ENCODE measurements at places on chromosomes 4 and X.
A peak's percentile ranks its signal among the peaks of the same experiment; 100 is the strongest.

DNA sequence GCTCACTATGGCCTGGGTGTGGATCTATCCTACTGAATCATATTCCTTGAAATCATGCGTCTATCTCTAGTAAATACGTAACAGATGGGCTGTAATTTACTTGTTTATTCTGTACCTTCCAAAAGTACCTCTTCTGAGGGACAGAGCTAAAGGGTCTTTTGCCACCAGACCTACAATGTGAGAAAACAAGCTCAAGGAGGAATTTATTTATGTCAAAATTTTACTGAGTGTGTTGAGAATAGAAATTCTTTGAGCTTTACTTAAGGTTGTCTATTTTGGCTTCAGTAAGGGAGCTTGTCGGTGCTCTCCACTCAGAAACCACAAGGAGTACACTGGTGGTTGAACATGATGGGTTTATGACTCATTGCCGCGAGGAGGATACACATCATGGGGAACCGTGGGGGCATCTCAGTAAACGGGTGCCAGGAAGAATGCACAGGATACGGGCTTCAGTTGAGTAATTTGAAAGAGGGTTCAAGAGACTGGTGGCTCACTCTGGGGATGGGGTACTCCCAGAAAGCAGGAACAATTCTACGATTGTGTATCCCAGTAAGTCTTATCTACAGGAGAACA lies 3.0 kb downstream of the ANK2 start:
- no peak for DNase-seq

- no peak for DNase-seq
These were observed 942.3 kb upstream of the PRKX start for GRCh38 chrX:4655743-4656142.

DNA sequence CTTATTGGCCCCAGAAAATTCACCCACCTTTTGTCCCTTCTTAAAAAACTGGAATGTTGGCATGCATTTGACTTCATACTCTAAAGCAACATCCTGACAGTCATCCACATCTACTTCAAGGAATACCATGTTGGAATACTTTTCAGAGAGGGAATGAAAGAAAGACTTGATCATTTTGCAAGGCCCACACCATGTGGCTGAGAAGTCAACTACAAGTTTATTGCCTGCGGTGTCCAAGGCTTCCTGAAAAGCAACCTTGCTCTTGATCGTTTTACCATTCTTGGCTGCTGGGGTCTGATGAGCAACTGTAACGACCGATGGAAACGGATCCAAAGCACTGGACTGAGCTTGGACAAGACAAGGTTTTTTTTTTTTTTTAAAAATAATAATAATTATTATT lies 9.3 kb downstream of the SEPTIN11 start:
- DNase-seq, result no peak

- DNase-seq, result peak; percentile 10
These were observed at the start of gene EREG for GRCh38 chr4:74364652-74365491. Gene EREG (plus strand): TSS chr4:74365145. CDS start chr4:74365309, 164 bp downstream.

- DNase-seq, result no peak
These were observed 10.0 kb upstream of the PPA2 start for GRCh38 chr4:105483840-105484239.

DNA sequence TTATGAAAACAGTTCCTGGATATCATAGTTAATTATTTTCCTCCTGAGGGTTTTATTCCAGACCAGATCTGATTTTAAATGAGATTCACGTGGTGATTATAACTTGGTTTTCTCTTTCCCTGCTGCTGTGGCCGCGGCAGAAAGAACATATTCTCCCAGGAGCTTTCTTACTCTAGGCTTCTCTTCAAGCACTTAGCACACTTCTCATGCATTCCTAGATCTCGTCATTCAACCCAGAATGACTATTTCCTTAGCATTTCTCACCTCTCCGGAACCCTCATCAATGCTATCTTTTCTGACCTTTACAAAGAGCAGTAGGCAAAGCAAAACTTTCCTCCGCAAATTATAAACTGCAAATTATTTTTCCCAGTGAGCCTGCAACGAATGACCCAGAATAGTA lies 122.9 kb downstream of the GPAT3 start:
- no peak for DNase-seq

- DNase-seq, result no peak
These were observed 1.2 kb upstream of the MID1IP1 start for GRCh38 chrX:38799995-38800580.

DNA sequence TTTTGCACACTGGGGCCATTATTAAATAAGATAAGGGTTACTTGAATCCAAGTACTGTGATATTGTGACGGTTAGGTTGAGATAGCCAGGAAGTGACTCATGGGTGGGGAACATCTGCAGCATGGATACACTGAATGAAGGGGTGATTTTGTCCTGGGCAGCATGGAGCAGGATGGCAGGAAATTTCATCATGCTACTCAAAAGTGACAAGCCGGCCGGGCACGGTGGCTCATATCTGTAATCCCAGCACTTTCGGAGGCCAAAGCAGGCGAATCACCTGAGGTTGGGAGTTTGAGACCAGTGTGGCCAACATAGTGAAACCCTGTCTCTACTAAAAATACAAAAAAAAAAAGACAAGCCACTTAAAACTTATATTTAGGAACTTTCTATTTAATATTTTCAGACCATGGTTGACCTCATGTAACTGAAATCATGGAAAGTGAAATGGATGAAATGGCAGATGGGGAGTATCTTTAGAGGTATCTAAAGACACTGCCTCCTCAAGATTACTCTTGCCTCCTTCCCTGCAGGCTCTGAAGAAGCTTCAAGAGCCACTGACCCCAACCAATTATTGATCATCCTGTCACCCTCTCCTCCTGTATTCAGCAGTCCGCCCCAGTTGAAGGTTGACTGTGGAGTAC lies 3.9 kb upstream of the TRIM60 start:
- DNase-seq, result no peak

- no peak for DNase-seq
These were observed 52.1 kb downstream of the VSIG4 start for GRCh38 chrX:65987811-65988210.

DNA sequence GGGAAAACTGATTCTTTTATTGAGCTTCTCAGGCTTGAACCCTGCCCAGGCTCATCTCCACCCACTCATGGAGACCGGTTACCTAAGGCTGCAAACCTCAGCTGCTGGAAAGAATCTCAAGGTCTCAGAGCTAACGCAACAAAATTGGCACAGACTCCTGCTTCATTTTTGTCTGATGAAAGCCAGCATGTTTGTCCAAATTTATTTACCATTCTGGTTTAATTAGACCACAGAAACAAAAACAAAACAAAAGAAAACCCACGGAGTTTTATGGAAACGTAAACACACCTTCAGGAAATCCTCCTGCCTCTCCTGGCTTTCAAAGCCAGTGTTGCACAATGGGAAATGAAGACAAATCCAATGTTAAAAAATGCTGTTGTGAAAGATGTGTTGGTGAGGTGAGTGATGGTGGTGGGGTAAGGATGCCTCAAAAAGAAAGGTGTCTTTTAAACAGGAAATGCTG lies 56.4 kb upstream of the PDLIM3 start:
- DNase-seq, result no peak

DNA sequence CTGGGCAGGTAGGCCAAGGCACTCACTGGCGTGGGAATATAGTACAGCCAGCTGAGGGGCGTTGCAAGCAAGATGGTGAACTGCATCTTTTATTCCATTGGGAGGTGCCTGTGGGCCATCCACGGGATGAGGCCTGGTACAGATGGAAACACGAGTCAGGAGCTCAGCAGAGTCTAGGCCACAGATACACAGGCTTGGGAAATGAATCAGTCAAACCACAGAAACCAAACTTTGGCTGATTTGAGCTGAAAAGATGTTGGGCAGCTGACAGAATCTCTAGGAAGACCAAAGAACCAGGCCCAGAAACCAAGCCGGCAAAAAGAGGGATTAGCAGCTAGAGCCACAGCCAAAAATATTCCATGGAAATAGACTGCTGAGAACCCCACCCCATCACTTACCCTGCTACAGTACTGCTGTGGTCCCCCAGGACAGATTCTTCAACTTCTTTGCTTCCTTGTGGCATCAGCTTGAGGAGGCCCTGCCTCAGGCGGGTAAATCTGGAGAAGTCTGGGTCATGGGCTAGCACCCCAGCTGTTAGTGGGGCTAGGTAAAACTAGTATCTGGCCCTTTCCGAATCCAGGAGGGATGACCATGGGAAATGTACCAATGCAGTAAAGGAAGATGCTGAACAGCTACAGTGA lies 75.4 kb downstream of the TMEM131L start:
- no peak for DNase-seq

DNA sequence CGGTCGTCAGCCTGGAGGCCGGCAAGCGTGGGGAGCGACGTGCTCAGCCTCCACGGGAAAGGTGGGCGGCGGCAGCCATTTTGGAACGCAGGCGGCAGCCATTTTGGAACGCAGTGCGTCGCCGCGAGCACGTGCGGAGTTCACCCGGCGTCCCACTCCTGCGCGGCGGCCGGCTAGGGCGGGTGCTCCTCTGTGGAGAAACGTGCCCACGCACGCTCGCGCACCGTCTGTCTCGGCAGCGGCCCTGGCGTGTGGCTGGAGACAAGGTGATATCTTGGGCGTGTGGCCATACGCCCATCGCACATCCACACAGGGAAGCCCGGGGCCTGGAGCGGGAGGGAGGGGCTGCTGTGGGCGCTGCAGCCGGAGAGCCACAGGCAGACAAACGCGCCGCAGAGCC lies 21.1 kb downstream of the CPLX1 start:
- DNase-seq, result no peak

GRCh38 chr4:150072906-150073714 lies 5.1 kb upstream of the DCLK2 start:
- no peak for DNase-seq

DNA sequence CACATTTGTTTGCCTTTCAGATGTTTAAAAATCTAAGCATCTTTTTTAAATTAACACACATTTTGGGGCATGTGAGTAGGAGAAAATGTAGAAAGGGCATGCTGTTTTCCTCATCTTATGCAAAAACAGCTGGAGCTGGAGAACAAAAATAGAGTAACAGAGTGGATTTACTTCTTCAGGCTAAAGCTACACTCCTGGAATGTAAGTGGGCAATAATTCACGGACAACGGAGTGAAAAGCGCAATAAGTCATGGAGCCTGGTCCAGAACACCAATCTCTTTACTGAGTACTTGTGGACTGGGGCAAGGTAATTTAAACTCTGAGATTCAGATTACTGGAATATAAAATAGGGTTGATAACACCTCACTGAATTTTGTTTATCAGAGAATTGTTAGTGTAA lies 1018.8 kb upstream of the HS3ST1 start:
- DNase-seq, result no peak

- peak; percentile 42 for DNase-seq
These were observed 56.9 kb upstream of the TADA2B start for GRCh38 chr4:6986072-6986780.

- DNase-seq, result peak; percentile 18
These were observed 69.0 kb downstream of the ATOH1 start for GRCh38 chr4:93897559-93897958.

DNA sequence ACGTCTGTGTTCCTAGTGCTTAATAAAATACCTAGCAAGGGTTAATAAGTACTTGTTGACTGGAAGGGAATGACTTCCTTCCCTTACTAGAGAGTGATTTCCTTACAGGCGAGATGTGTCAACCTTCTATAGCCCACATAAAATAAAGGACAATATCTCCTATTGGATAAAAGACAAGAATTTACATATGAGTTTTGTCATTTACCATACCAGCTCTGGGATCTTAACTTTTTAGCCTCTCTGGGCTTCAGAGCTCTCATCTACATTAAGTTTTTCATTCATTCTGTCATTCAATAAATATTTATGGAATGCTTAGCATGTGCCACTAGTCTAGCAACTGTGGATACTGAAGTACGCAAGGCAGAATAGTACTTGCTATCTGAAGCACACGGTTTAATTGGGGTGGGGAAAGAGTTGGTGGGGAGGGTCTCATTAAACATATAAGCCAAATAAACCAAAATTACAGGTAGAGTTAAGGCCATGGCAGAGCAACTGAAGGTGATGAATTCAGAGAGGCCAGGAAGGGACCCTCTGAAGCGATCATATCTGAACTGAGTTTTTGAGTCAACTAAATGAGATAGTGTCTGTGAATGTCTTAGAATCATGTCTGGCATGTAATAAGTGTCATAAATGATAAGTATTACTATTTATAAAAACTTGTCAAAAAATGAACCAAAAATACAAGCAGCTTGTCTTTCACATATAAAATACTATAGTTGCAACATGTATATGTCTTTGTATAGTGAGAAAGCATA lies 91.6 kb upstream of the BMP2K start:
- DNase-seq, result no peak

GRCh38 chr4:166421556-166422156 lies 548.6 kb downstream of the TLL1 start:
- DNase-seq, result no peak

GRCh38 chr4:74481891-74482609 lies 37.1 kb downstream of the AREG start:
- no peak for DNase-seq

- DNase-seq, result no peak
These were observed 128.7 kb downstream of the MID1IP1 start for GRCh38 chrX:38929966-38930421.

- no peak for DNase-seq
These were observed 54.4 kb downstream of the FAT1 start for GRCh38 chr4:186669159-186669731.

- DNase-seq, result no peak
These were observed 79.9 kb upstream of the PCDH18 start for GRCh38 chr4:137611998-137612700.

DNA sequence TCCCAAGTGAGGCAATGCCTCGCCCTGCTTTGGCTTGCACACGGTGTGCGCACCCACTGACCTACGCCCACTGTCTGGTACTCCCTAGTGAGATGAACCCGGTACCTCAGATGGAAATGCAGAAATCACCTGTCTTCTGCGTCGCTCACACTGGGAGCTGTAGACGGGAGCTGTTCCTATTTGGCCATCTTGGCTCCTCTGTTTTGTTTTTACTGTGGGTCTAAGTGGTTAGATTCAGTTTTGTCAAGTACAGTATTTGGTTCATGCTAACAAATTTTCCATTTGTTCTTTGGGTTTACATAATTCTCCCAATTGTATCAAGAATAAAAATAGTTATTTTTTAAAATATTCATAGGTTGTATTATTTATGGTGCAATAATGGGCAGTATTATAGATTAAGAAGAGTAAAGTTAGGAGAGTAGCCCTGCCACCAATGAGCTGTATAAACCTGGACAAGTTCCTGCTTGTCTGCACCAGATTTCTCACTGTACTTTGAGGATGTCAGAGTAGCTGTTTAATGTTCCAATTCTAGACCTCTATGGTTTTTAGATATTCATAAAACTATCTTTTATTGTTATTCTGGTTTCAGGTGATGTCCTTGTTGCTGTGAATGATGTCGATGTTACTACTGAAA lies 23.4 kb downstream of the INTU start:
- no peak for DNase-seq

DNA sequence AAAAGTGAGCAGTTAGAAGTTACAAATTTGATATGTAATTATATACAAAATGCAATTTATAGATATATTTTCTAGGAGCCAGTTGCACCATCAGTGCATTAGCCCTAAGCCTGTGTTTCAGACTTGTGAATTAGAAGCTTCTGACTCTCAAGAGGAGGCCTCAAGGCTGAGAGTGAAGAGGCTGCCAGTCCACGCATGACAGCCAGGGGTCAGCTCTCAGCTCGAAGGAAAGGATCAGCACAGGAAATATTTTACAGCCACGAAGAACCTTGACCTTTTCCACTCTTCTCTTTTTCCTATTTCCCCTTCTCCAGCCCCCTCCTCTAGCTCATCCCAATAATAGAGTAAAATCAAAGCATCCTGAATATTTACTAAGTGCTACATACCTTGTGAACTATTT lies 642.4 kb downstream of the TRIML1 start:
- DNase-seq, result peak; percentile 7
